Calu3 (cell line): ENCODE measurements at places on chromosomes 12 and 14.

- DNase-seq: no peak
Observed at GRCh38 chr12:132449565-132450417, 40.2 kb upstream of the FBRSL1 start.

DNA sequence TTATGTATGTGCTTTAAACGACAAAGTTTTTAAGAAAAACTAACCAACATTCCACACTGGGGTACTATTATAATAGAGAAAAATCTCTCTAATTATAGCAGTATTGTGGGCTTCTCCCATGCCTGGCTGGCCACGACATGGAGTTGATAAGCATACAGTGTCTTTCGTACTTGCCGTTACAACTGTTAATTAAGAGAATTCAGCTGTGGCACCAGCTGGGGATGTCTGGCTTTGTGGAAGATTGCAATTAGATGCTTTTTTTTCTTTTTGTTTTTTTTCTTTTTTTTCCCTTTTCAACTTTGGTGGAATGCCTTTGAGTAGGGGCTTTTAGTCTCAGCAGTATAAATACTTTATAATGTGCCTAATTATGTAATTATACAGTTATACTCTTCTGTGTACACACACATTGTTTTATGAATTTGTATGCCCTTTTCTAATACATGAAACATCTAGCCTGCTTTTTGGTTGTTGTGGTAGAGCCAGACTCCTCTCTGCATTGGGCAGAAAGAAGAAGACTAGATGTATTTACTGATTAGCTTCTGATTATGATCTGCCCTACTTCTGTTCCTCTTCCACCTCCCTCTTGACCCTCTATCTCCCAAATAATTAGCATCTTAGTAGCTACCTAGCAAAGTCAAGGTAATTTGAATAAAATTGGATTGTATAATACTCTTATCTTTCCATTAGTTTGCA, 76.4 kb downstream of the SUSD6 start:
- DNase-seq: no peak

- no peak for DNase-seq
Observed at GRCh38 chr14:49050822-49051221, 535.4 kb downstream of the RPS29 start.

DNA sequence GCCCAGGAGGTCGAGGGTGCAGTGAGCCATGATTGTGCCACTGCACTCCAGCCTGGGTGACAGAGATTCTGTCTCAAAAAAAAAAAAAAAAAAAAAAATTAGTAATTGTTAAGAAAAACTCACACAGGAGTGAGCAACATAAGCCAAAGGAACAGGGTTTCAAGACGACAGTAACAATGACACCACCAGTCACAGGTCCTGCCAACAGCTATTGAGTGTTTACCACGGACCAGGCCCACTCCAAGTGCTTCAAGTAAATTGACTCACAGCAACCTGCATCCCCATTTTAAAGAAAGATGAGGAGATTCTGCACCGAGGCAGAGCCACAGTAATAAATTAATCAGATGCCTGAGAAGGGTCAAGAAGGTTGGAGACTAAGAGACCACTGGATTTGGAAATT, 194.5 kb downstream of the DPF3 start:
- no peak for DNase-seq

- peak; percentile 32 for DNase-seq
Observed at GRCh38 chr14:90062127-90062794, 467 bp downstream of the KCNK13 start.

GRCh38 chr14:61322011-61322798, 826 bp downstream of the PRKCH start:
- DNase-seq: peak; percentile 67

DNA sequence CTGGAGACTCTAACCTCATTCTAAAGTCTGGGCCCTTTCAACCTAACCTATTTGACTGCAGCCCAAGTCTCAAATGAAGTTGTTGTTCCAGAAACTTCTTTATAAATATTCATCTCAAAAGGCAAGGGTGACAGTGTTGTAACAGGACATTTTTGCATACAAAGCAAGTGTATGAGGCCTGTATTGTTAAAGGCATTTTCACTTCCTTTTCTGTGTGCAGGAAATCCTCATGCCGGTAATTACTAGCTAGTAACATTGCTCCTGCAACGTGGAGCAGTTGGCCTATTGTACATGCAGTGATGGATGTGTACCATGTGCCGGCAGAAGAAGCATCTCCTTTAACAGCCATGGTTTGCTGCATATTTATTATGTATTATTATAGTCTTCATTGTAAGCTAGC, 156.5 kb upstream of the RMST start:
- no peak for DNase-seq

DNA sequence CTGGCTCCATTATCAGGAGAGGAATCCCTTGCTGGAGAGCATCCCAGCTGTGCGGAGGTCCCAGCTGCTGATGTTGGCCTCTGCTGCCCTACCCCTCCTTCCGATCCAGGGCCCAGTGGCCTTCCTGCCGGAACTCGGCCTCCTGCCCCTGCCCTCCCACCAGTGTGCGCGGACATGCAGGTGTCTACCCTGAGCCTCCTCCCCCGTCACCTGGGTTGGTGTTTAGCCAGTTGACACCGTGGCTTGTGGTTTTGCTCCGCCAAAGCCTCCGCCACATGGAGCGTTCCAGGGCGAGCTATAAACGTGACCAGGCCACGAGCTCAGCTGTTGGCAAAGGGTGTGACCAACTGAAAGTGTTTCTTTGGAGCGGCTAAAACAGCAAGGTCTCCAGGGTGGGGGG, 1104.3 kb downstream of the BCL11B start:
- DNase-seq: no peak

DNA sequence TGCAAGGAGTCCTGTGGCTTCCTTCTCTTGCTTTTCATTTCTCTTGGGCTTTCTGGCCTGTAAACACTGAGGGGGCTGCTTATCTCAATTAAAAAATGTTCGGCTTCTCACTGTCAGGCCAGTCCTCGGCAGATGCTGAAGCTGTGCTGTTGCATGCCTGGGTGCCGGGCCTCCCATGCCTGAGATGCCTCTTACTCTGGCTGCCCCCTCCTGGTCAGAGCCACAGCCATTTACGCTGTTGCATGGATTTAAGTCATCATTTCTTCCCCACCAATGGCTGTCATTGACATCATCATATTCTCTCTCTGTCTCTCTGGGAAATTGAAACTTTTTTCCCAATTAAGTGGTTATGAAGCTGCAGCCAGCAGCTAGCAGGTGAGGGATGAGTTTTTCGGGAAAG, 53.7 kb downstream of the FOXN4 start:
- DNase-seq: no peak
